ENCODE measurements at places on chromosomes 7 and 10.

- no peak for DNase-seq
Measured at GRCh38 chr7:6256677-6257535, 15.5 kb downstream of the CYTH3 start.

DNA sequence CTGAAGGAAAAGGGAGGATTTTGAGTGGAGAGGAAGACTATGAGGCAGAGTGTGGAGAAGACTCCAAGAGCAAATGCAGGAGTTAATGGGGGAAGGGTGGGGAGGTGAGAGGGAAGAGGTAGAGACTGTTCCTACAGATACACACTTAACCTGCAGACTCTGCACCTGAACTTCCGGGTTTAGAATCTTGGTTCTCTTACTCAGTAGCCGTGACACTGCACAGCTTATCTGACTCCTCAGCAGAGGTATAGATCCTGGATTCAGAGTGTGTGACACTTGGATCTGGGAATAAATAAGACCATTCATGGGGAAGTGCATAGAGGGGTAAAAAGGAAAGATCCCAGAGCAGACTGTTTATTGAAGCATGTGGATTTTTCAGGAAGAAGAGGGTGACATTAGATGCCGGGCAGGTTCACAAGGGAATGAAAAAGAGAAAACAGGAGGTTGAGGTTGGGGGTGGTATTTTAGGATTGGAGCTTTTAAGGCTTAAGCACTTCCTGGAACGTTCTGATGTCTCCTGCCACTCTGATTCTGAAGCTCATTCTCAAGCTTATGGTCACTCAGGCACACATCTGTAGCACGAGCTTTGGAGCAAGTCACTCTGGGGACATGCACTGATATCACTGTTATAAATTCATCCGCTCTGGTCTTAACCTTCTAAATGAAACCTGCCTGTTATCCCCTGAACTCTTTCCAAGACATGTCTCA, 5.7 kb upstream of the ZC3HAV1L start:
- no peak for DNase-seq

GRCh38 chr10:25026463-25026862, 10.1 kb downstream of the THNSL1 start:
- no peak for DNase-seq

GRCh38 chr10:124058346-124059003, 34.9 kb downstream of the CHST15 start:
- DNase-seq, result no peak

DNA sequence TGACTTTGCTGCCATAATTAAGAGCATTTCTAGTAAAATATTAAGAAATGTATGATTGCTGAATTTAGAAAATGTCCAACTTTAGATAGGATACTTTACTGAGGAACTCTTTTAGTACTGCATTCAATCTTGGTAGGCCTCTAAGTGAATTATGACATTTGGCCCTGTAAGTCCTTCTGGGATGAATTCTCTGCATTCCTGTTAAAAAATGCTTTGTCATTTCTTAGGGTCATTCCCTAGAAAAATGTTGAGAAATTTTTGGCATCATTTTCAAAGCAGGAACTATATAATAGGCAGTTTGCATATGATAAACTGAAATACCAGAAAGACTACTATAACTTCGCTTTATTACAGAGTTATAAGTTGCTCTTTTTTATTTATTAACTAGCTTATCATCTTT, 69.3 kb upstream of the PRR15 start:
- no peak for DNase-seq

All from lower leg skin (tissue), 4 donors.